RWPE1 (cell line): ENCODE measurements at places on chromosomes 16 and 17.

- no peak for DNase-seq
These were observed 18.1 kb upstream of the NPTX1 start for GRCh38 chr17:80494547-80494946.

DNA sequence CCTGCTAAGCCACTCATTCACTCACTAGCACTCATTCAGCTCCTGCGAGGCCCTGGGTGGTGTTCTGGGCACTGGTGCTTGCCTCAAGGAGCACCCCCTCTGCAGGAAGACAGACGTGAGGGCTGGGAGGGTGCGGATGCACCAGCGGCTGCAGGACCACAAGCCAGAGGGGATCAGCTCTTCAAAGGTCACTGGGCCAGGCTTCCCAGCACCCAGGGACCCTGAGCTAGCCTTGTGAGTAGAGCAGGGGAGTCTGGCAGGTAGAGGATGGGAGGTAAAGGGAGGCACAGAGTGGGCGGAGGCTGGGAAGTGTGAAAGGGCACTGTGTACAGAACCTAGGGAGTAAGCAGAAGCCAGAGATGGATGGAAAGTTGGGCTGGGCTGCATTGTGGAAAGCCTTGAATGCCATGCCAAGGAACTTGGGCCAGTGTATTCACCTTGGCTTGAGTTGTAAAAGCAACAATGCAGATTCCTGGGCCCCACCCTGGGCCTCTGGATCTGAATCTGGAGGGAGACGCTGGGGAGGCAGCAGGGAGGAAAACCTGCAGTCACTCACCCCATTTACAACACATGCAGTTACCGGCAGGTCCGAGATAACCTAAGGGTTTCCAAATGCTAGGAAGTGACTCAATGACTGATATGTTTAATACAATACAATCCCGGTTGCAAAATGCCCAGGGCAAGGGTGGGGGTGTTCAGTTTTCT, 1.7 kb downstream of the IL4R start:
- peak; percentile 93 for DNase-seq

DNA sequence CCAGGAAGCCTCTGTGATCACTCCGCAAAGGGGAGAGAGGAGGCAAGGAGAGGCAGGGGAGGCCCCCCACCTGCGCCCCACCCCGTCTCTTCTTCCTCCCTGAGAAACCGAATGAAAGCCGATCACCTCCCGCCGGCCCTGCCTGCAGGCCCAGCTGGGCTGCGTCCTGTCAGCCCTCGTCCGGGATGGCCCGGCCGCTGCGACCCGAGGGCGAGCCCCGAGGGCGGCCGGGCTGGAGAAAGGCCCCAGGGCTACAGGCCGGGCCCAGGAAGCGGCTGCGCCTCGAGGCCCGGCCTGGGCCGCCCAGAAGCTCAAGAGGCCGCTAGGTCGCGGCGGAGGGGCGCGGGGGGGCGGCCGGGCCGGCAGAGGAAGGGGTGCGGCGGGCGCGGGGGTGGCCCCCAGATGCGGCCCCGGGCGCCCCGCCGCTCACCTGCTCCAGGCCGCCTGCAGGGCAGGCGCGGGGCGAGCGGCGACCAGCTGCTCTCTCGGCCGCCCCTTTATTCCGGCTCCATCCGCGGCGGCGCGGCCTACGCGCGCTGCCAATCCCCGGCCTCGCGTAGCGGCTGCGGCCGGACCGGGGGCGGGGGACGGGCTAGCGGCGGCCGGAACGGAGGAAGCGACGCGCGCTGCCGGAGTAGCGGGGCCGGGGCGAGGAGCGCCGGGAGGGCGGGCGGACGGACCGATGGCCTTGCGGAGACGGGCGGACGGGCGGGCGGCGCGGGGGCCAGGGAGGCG, at the start of gene ZNF319:
Gene ZNF319, minus strand, starts transcription at position 702 of the 735 bp plus-strand sequence. CDS start 2,407 bp downstream, outside the sequence.
- no peak for DNase-seq

DNA sequence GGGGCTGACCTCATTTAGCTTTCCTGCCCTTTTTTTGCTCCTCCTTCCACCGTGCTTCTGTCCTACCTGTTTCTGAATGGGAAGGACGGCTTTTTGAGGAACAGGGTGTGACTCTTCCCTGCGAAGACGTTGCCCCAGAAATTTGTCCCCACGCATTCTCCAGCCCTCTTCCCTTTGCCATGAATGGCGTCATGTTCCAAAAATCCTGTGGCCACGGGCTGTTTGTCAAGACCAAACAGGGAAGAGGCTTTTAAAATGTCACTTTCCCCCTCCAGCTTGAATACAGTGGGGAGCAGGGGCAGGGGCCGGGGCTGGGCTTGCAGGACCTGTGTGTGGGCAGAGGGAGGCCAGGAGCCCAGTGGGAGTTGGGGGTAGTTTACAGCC, 13.9 kb downstream of the MPRIP start:
- no peak for DNase-seq

GRCh38 chr17:56594320-56595107, 1.0 kb downstream of the NOG start:
- no peak for DNase-seq

DNA sequence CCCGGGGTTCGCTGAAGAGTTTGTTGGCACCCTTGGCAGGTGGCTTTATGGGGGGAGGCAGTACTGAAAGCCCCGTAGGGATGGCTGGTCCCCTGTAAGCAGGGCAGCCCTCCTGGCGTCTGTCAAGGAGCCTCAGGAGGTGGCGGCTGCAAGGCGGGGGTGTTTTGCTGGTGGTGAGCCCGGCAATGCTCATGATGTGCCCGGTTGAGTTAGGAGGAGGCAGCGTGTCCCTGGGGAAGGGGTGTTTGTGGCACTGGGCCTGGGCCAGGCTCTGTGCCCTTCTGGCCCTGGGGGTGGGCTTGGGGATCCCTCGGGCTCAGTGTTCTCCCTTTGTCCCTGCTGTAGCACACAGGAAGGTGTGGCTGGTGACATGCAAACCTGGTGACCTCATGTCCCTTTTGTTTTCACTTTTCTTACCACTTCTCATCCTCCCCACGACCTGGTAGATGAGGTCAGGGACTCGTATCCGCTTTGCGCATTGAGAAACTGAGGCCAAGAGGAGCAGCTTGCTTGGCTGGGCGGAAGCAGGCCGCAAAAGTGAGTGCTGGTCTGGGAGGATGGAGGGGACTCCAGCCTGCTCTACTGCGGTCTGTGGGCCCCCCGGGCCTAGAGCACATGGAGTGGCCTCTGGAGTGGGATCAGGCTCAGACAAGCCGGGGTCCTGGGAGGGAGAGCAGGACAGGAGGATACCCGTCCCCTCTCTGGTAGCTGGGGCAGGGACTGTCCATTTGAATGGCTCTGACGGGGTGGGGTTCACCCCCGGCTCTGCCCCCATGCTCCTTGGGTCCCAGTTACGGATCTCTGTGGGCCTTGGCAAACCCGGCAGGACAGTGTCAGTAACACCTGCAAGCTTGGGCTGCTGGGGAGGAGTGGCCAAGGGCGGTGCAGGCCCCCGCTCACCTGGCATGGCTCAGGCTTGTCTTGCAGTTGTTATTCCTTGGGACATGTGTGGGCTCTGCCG, 2.2 kb downstream of the SNN start:
- no peak for DNase-seq

- DNase-seq: peak; percentile 89
These were observed 7.6 kb upstream of the SLC47A2 start for GRCh38 chr17:19723964-19724363.

- DNase-seq: no peak
These were observed 35.2 kb upstream of the KIFC3 start for GRCh38 chr16:57837305-57838125.

DNA sequence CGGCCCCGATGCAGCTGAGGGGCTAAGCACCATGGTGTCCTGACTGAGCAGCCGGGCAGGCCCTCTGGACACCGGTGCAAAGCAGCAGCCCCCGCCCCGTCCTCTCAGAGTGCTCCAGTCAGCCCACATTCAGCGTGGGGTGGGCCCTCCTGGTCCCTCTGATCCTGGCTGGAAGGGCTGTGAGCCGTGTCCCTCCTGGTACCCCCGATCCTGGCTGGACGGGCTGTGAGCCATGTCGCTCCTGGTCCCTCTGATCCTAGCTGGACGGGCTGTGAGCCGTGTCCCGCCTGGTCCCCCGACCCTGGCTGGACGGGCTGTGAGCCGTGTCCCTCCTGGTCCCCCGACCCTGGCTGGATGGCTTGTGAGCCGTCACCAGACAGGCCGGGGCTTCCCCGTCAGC, 26.9 kb upstream of the ACSF3 start:
- no peak for DNase-seq

GRCh38 chr16:996681-997080, 15.1 kb downstream of the SOX8 start:
- no peak for DNase-seq

- no peak for DNase-seq
These were observed 49.4 kb upstream of the CDC42EP4 start for GRCh38 chr17:73360961-73361761.

GRCh38 chr17:72409405-72410002, 288.7 kb downstream of the SOX9 start:
- DNase-seq: no peak
